ENCODE measurements at places on chromosomes 4 and X.

- no peak for DNase-seq
Observed at GRCh38 chr4:71231129-71232055, 107.4 kb upstream of the SLC4A4 start.

DNA sequence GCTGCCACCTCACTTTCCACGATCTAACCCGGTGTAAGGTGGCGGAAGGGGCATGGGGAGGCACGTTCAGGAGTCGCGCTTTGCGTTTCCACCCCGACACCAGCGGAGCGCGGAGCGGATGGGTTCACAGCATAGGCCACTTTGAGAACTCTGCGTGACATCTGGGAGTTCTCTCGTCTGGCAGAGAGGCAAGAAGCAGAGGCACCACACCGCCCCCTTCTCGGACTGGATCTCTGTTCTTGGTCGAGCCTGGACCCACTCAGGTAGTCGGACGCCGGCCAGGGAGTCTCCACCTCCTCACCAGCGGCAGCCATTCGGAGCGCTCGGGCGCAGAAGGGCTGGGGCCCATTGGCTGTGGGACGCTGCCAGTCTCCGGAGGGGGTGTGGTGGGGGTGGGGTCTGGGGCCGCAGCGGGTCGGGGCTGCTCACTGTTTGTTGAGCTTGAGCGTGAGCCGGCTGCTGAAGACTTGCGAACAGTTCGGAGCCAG lies at the start of gene DACH2:
Gene DACH2, plus strand, starts transcription at position 428 of the 488 bp plus-strand sequence.
- no peak for DNase-seq

DNA sequence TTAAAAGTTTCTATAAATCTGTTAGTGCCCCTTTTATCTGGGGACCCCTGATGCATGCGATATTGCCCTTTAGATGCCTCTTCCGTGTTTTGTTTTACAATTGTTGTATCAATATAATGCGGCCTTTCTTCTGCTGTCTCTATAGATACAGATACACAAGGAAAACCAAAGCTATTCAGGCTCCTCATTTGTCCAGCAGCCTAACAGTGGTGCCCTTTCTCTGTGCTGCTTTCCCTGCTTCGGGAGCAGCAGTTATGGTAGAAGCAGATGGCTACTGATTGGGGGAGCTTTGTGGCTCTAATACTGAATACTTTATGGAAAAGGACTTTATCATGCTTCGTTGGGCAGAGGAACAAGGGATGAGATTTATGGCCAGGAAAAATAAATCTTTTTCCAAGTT lies 10.6 kb upstream of the PRDM8 start:
- DNase-seq = no peak

DNA sequence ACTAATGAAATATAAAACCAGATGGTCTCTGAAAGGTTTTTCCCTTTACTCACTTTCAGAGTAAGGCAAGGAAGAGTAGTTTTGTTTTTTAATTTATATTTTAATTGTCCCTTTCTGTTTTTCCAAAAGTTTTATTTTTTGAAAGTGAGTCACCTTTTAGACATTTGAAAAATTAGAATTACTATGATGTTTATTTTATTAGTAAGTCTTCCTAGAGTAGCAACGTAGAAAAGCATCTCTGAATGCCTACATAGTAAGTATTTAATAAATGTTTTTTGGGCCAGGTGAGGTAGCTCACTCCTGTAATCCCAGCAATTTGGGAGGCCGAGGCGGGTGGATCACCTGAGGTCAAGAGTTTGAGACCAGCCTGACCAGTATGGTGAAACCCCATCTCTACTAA lies 51.1 kb downstream of the TET2 start:
- no peak for DNase-seq

DNA sequence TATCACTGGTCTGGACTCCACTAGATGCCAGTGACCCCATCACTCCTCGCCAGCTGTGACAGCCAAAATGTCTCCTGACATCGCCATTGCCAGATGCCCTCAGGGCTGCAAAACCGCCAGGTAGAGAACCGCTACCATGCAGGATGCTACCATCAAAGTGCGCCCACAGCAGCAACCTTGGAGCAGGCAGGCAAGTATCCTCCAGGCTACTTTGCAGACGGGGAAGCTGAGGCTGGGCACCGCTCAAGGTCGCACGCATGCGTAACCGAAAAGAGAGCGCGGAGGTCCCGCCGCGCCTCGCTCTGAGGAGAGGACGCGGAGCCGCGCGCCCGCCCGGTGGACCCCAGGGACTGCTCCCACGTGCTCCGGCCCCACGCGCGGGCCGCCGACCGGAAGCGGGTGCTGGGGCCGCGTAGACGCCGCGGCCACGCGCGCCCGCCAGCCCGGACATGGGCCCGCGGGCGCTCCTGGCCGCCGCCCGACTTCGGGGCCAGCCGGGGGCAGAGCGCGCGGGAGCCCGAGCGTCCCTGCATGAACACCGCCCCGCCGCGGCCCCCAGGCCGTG lies at the start of gene STS:
Gene STS, plus strand, starts transcription at position 300 of the 565 bp plus-strand sequence. CDS start 105,488 bp downstream, outside the sequence.
- peak; percentile 54 for DNase-seq

DNA sequence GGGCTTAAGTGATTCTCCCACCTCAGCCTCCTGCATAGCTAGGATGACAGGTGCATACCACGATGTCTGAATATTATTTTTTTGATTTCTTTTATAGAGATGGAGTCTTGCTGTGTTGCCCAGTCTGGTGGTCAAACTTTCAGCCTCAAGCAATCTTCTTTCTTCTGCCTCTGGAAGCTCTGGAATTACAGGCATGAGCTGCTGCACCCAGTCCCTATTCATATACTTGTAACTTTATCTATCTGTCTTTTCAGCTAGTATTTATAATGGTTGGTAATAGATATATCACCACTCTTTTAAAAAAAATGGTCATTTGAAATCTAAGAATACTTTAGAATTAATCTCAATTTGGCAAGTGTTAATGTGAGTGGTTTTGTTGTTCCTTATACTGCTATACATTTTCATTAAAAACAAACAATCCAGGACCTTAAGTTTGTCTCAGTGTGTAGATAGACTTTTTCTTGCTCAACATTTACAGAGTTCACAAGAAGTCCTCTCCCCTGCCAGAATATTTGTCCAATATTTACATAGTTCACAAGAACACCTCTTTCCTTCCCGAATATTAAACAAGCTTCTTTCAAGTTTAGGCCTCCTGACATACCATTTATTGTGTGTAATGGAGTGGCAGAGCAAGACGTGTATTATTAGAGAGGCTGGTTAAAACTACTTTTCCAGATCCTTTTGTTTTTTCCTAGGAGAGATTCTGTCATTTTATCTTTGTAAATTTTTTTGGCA lies 1197.4 kb upstream of the ADGRL3 start:
- no peak for DNase-seq

GRCh38 chr4:101711590-101712260 lies 78.8 kb upstream of the BANK1 start:
- DNase-seq = no peak

GRCh38 chr4:98199247-98199646 lies 56.0 kb upstream of the STPG2 start:
- DNase-seq = no peak

- DNase-seq = no peak
Observed at GRCh38 chr4:148574911-148575310, 132.7 kb upstream of the NR3C2 start.

- DNase-seq = no peak
Observed at GRCh38 chr4:98151145-98151924, 8.1 kb upstream of the STPG2 start.

DNA sequence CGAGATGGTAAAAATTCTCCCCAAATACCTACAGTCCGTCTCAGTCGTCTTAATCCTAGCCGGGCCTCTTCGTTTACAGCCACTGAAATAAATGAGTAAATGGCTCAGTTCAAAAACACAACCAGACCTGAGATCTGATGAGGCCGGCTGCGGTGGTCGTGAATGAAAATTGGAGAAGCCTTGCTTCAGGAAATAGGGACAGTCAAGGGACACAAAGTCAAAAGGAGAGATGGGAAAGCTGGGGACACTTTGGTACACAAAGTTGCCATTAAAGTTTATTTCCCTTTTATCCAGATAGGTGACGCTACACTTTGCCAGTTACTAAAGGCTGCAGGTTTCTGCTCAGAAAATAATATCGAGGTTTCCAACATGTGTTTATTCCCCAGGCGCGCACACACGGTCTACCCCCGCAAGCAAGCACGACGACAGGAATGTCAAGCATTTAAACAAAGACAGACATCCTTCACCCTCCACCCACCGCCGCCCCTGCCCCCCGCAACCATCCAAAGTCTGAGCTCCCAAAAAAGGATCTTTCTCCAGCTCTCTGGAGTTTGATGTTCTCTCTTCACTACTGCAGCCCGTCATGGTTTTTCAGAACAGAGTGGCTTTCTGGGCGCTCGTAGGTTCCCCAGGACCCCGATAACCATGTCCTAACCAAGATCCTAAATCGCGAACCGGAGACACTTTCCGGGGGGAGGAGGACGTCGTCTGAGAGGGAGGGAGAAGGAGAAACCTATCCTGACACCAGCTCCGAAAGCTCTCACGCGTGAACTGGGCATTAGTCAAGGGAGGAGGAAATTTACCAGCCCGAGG lies 1.3 kb upstream of the PCDH7 start:
- DNase-seq = no peak
